ENCODE measurements at places on chromosomes 4 and X. TPM values are rescaled to one million over a fixed set of nuclear protein-coding genes. Genes with fewer than 3 reads are reported as not detected.

GRCh38 chrX:15856222-15856587 lies 1.6 kb upstream of the AP1S2 start:
- DNase-seq = no peak

- no peak for DNase-seq
Observed at GRCh38 chrX:85611926-85612325, 232.5 kb upstream of the POF1B start.

- DNase-seq = no peak
Observed at GRCh38 chr4:19358015-19358414, 893.7 kb upstream of the SLIT2 start.

GRCh38 chr4:111943796-111944203 lies 201.5 kb upstream of the FAM241A start:
- DNase-seq = no peak

The NWD2 gene
- polyA plus RNA-seq = not detected

The PLXNB3 gene
- polyA plus RNA-seq = 2.3 TPM

The RNF212 gene
- 1.7 TPM for polyA plus RNA-seq

The KCNE5 gene
- polyA plus RNA-seq = 61.0 TPM

The TKTL1 gene
- polyA plus RNA-seq = 0.22 TPM

The SYNPO2 gene
- 162 TPM for polyA plus RNA-seq
